ENCODE measurements at places on chromosomes 2 and 18.

GRCh38 chr2:17879137-17879912, 858 bp downstream of the KCNS3 start:
- no peak for DNase-seq

- no peak for DNase-seq
Observed at GRCh38 chr2:192030289-192030688, 164.4 kb downstream of the TMEFF2 start.

DNA sequence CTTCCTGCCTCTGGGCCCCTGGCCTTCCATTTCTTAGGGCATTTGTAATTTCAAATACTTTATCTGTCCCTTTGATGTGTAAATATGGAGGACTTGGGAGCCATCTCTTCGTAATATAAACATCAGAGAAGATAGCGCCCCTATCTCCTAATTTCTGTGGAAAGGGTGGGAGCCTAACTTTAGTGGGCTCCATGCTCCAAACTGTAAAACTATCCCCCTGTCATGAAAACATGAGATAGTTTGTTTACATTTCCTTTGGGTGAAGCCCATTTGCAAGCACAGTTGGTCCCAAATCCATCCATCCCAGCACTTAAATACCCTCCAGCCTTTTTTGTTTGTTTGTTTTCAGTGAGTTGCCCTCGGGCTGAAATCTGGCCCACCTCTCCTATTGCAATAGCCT, 782.6 kb upstream of the FSHR start:
- DNase-seq, result no peak

GRCh38 chr2:210591663-210592062, 35.3 kb downstream of the CPS1 start:
- no peak for DNase-seq

DNA sequence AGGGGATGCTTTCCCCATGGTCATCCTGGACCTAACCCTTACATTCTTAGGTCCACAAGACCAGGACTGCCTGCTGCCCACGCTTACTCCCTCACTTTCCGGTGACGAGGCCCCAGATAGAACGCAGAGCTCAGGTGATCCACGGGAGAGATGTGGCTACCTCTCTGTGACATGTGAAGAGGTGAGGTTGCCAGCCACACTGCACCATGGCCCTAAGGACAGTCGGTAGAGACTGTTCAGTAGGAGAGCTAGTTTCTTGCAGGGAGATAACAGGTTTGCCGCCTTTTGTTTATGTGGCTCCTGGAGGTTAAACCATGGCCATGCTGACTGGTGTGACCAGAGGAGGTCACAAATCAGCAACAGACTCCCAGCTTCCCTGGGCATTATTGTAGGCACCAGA, 71.4 kb downstream of the WDSUB1 start:
- no peak for DNase-seq

DNA sequence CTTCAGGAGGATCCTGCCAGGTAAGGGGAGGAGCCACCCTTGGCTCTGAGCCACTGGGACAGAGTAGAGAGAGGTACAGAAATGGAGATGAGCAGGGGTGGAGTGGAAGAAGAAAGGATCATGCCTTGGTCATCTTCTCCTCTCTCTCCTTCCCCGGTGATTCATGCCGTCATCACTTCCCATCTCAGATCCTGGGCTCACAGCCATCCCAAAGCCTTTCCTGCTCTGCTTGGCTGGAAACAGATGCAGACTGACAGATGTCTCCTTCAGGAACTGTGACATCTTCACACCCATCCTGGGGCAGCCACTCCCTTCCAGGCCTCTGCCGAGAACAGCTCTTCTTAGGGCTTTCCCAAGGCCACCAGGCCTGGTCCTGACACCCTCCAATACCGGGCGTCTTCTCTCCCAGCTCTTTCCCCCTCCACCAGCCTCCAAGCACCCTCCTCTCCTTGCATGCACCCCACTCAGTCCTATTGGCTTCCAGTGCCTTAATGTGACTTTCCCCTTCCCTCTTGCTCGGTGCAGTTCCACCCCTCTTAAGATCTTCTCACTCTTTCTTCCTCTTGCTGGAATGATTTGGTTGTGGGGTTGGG, 58.3 kb upstream of the TNP1 start:
- DNase-seq, result no peak
